IPS DF 19.7 (cell line): ENCODE measurements at places on chromosomes 4 and X.

- no peak for DNase-seq
Measured at GRCh38 chrX:53990171-53990570, 54.1 kb downstream of the PHF8 start.

DNA sequence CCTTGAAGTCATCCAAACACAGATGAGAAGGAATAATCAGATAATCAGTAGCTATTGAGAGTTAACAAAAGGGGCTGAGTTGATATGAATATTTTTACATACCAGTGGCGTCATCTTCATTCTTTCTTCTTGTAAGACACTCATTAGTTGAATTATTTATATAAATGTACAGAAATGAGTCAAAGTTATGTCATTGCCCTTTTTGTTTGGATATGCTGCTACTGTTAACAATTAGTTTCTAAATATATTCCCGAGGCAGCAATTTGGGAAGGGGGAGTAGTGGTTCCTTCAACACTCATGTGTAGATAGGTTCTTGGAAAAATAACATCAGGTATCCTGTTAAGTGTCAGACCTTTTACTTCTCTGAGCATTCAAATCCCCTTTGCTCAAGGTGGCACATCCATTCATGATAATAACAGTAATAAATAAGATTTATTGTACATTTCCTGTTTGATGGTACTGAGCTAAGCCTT, 436.6 kb downstream of the SPRY1 start:
- DNase-seq: no peak

DNA sequence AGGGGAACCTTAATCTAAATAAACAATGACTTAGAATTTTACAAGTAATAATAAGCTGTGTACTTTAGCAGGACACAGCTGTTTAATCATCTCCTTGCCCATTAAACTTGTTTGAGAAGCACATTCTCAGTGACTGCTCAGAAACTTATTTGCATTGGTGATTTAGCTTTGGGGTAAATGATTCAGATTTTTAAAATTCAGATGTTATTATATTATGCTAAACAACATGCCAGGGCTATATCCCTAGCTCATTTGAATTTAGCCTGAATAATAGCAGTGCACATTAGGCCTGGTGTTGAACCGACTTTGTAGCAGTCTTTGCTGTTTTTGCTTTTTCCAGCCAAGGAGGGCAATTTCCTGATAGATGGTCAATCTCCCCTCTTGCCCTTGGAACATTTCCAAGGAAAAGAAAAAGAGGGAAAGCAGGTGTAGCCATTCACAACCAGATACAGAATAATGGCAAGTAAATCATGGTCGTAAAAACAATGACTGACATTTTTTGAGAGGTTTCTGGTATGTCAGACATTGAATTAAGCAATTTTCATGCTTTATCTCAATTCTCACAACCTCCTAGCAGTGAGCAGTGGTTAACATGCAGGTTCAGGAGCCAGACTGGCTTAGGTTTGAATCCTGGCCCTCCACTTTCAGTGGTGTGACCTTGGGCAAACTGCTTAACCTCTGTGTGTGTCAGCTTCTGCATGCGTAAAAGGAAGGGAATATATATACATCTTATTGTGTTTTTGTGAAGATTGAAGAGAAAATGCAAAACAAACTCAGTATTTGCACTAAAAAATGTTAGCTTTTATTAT, 16.8 kb downstream of the ARHGEF38 start:
- no peak for DNase-seq

- no peak for DNase-seq
Measured at GRCh38 chrX:2345562-2345961, 155.2 kb downstream of the DHRSX start.

- DNase-seq: no peak
Measured at GRCh38 chrX:102833136-102833535, 103.9 kb upstream of the RAB40AL start.

- DNase-seq: no peak
Measured at GRCh38 chr4:139593091-139593564, 37.1 kb upstream of the SETD7 start.

GRCh38 chr4:173211222-173211621, 42.6 kb downstream of the GALNT7 start:
- no peak for DNase-seq

DNA sequence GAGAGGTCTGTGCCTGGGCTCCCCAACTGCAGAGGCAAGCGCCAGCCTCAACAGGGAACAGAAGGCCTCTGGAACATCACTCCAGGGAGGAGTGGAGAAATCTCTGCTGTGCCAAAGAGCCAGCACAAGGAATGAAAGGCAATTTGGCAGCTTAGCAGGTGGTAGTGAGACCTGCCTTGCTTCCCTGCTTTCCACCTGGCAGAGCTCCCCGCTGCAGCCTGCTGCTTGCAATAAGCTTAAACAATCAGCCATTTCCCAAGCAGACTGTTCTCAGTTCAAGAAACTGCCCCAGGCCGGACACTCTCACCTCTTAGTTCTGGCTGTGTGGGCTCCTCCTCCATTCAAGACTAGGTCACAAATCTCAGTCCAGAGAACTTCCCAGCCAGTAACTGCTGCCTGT, 370.6 kb downstream of the MAGEB5 start:
- no peak for DNase-seq

DNA sequence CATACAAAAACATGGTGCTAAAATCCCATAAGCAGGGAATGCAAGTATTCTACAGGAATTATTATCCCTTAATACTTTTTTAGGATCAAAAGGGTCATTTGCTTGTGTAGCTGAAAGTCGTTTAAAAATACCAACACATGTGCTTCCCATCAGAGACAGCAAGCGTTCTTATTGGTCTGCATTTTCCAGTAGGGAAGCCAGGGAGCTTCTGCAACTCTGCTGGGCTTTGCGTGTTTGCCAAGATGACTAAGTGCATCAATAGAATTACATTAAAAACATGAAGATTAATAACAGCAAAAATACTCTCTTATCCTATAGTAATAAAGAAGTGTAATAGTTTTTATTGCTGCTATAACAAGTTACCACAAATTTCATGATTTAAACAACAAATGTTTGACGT, 111.2 kb downstream of the QDPR start:
- no peak for DNase-seq

- no peak for DNase-seq
Measured at GRCh38 chrX:40304115-40304514, 206.4 kb upstream of the BCOR start.

DNA sequence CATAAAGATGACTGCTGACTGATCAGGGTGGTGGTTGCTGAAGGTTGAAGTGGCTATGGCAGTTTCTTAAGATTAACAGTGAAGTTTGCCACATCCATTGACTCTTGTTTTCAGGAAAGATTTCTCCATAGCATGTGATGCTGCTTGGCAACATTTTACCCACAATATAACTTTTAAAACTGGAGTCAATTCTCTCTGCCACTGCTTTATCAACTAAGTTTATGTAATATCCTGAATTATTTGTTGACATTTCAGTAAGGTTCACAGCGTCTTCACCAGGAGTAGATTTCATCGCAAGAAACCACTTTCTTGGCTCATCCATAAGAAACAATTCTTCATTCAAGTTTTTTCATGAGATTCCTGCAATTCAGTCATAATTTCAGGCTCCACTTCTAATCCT, 166.5 kb upstream of the SPRY1 start:
- no peak for DNase-seq

DNA sequence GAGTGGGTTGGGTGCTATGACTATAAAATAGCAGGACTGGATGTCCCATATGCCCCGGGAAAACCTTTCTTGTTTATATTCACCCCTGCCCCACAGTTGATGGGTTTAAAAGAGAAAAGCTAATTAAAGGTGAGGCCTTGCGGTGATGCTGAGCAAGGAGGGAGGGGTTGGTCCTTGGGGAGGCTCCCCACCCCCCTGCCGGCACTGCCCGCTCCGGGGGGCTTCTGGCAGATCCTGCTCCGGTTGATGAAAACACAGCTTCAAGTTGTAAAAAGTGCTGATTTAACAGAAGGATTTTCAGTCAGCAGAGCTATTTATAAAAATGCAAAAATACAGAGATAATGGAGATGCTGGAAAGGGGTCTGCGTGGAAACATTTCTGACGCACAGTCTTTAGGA, 68.6 kb downstream of the MTMR1 start:
- DNase-seq: no peak

GRCh38 chrX:109827772-109828171, 94.7 kb upstream of the ACSL4 start:
- no peak for DNase-seq

DNA sequence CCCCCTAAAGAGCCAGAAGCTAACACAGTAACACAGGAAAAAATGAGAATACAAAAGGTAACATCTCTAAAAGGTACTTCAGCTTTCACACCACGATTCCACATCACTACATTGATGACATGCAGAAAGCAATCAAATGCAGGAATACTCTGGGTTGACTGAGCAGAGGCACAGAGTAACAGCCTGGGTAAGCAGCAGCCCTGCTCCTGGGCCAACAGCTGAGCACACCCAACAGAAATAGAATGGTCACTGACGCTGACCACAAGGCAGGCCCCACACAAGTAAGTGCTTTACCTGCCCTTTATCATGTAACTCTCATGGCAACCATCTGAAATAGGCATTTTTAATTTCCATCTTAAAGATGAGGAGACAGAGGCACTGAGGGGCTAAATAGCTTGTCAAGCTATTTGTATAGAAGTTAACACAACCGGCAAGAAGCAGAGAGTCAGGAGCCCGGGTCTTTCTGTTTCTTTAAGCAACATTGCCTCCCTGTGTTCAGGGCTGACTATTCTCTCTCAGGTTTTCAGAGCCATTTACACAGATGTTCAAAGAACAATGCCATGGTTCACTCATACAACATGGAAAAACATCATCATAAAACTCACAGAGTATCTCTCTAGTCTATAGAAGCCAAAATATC, 168.9 kb downstream of the ZNF674 start:
- DNase-seq: no peak

- no peak for DNase-seq
Measured at GRCh38 chr4:134888156-134888555, 686.6 kb upstream of the PABPC4L start.

GRCh38 chr4:71120831-71121524, 127.5 kb downstream of the DCK start:
- DNase-seq: no peak

DNA sequence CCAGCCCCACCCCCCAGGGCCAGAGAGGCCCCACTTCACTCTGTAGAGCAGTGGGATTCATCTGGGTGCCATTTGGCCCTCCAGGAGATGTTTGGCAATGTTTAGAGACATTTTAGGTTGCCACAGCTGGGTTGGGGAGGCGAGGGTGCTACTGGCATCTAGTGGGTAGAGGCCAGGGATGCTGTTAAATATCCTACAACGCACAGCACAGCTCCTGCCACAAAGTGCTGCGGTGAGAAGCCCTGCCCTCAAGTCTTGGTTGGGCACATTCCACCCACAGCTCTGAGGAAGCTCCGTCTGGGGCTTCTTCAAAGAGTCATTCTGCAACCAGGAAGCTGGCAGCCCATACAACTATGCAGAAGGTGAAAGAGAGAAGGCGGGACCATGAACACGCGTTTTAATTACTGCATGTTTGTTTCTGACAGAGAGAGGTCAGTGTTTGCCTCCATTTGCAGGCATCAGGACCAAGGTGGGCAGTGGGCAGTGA, 48.1 kb upstream of the FAM9C start:
- no peak for DNase-seq

- DNase-seq: no peak
Measured at GRCh38 chrX:110086162-110086915, 83.4 kb downstream of the TMEM164 start.

- no peak for DNase-seq
Measured at GRCh38 chr4:139682741-139683151, 17.1 kb downstream of the MGST2 start.

DNA sequence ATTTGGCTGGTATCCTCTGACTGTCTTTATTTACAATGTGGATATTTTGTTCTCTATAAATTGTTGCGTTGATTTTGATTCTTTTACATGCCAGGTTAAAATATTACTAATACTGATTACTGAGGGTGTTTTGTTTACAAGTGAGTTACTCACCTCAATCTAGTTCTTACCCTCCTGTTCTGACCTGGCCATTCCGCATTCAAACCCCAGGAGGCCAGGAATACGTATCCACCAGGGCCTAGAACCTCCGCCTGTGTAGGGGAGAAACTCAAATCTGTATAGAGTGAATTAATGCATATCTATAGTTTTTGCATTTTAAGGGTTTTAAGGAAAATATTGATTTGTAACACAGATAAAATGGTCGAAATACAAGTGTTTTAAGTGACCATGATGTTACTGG, 2.6 kb upstream of the ZFP42 start:
- no peak for DNase-seq

DNA sequence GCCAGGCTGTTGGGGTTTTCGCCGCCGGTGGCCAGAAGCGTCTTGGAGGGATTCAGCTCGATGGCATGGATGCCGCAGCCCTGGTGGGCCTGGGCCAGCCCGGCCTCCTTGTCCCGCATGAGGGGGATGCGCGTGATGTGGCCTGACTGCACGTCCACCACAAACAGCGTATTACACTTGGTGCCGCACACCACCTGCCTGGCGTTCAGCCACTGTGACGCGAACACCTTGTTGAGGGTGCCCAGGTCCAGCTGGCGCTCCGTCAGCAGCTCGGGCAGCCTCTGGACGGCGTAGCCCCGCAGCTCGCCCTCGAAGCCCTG, 728 bp downstream of the DCAF12L2 start:
- no peak for DNase-seq

GRCh38 chrX:109614951-109615350, 10.0 kb downstream of the KCNE5 start:
- DNase-seq: no peak

DNA sequence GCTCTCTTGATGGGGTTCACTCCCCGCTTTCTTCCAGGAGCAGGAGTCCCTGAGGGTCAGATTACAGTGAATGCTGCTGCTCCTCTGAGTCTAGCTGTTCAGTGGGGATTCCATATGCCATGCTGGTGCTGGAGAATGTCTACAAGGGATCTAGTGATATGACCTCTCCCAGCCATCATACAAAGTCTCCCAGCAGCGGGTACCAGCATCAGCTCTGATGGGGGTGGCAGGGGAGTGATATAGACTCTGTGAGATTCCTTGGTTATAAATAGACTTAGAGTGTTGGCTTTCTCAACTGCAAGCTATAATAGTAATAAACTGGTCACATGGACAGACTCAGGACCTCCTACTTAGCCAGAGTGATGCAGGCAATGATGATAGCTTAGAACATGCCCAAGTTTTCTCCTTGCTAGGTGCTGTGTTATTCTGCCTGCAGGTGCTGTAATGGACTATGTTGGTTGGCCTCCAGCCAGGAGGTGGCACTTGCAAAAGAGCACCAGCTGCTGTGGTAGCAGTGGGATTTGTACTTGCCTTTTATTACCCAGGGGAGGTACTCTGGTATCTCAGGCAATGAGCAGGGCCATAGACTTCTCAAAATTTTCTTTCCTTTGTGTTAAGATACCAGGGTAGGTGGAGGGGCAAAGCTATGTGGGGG, 202.9 kb downstream of the CHIC1 start:
- no peak for DNase-seq

DNA sequence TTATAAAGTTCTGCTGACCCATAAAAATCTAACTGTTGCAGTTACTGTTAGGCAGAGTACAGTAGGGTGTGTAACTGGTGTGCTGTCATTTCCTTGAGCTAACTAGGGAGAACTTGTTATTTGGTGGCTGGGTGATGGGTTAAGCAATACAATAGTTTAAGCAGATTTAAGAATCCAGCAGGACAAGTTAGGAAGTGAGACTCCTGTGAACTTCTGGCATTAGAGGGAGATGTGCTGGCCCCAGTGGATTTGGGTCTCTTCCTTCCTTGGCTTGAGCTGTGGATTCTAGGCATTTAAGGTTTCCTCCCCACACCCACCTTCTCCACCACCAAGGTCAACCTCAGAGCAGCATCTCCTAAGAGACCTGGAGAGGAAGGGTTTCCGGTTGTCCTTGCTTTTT, 70.5 kb downstream of the CLCN5 start:
- no peak for DNase-seq

- no peak for DNase-seq
Measured at GRCh38 chrX:121356139-121356849, 308.9 kb downstream of the GLUD2 start.

- DNase-seq: no peak
Measured at GRCh38 chr4:75142850-75143249, 209.9 kb downstream of the PARM1 start.
